ENCODE measurements at places on chromosomes 4 and X.

GRCh38 chr4:703336-704197, 2.1 kb upstream of the PCGF3 start:
- DNase-seq = no peak

- DNase-seq = no peak
Measured at GRCh38 chr4:86141161-86141560, 218.7 kb downstream of the MAPK10 start.

DNA sequence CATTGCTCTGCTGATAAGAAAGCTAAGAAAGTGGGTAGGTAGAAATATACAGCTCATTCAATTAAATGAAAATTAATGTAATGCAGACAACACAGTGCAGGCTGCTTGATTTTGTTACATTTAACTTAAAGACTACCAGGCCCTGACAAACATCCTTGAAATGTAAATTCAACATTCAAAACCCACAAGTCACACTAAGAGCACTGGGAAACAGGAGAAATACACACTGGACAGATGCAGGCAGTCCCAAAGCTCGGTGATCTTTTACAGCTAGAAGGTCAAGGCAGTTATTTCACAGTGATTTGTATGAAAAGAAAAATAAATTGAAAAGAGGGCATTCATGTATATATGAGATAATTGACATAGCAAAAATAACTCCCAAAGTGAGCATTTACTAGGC, 94.3 kb upstream of the PLAC1 start:
- no peak for DNase-seq

GRCh38 chr4:6414578-6414977, 57.8 kb downstream of the PPP2R2C start:
- DNase-seq = no peak

- no peak for DNase-seq
Measured at GRCh38 chrX:17622331-17622730, 115.0 kb upstream of the SCML1 start.

DNA sequence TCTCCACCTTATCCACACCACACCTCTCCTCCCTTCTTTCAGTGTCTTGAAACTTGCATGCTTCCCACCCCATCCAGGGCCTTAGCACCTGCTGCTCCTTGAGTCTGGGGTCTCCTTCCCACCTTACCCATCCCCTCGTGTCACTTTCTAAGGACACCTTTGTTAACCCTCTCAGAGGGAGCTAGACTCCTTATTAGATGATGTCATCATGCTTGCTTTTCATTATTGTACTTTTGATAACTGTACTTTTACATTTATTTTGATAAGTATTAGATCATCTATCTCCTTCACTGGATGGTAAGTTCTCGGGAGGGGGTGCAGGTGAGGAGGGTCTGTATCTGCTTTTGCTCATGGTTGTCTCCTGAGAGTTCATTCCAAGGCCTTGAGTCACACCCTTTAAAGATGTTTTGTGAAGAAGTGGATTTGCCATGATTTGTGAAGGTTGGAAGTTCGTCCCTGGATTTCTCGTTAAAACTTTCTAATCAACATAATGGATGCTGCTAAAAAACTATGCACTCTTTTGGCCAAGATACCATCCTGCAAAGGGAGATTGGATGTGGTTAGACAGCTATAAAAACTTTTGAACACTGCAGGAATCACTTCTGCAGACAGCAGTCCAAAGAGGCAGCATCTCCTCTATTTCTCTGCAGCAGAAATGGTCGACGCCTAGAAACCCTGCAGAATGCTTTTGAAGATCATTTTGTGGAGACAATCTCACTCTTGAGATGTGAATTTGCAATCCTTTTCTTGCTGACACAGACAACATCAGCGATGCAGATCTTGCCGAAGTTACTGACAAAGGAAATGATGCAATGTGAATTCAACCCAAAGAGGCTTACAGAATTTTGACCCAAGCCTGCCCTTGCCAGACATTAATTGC, 69.6 kb downstream of the ENPP6 start:
- DNase-seq = no peak

DNA sequence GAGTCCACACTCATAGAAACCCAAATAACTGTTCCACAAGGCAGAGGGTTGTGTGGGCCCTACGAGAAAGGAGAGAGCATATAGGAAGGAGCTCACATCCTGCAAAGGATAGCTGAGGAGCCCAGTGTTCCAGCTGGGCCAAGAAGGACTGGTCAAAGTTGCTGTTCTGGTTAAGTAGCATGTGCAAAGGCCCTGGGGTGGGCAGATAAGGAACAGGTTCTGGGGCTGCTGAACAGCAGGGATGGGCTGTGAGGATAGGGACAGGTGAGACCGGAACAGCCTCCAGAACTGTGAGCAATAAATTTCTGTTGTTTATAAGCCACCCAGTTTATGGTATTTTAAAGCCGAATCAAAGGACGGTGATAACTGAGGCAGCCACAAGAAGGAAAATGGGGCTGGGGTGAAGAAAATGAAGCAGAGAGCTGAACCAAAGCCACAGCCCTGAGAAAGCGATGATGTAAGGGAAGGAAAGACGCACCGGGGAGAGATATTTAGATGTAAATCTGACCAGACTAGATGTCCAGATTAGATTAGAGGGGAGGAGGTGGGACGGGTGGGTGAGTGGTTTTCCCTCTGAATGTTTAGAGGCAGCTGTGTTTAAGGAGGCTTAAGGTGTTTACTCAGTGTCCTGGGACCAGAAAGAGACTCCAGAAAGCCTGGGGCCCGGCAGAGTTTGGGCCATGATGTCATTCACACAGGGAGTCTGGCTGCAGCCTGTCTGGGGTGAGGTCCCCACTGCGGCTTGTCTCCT, 180.8 kb upstream of the BCOR start:
- peak; percentile 31 for DNase-seq

DNA sequence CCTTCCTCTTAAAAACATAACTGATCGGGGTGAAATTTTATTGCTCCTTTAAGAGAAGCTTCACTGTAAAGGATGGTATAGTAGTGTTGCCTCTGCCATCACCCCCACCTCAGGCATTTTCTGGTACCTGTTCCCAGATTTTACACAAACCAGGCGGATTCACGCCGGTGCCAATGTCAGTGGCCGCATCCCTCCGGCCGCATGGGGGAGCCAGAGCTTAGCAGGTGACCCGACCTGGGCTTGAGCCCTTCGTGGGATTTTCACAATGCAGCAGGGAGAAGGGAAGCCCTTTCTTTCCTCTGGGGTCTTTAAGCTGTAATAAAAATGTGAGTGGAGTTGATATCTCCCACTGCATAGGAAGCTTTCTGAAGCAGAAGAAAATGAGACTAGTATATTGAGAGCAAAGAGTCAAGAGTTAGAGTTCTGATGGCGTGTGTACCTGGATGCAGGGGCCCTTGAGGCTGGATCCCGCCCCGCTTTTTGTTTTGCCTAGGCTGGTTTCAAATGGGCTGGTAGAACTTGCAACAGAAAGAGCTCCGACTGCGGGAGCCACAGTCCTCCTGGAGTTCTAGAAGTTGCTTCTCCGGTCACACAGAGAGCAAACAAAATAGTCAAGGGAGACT, 59.4 kb downstream of the POLR2B start:
- no peak for DNase-seq

DNA sequence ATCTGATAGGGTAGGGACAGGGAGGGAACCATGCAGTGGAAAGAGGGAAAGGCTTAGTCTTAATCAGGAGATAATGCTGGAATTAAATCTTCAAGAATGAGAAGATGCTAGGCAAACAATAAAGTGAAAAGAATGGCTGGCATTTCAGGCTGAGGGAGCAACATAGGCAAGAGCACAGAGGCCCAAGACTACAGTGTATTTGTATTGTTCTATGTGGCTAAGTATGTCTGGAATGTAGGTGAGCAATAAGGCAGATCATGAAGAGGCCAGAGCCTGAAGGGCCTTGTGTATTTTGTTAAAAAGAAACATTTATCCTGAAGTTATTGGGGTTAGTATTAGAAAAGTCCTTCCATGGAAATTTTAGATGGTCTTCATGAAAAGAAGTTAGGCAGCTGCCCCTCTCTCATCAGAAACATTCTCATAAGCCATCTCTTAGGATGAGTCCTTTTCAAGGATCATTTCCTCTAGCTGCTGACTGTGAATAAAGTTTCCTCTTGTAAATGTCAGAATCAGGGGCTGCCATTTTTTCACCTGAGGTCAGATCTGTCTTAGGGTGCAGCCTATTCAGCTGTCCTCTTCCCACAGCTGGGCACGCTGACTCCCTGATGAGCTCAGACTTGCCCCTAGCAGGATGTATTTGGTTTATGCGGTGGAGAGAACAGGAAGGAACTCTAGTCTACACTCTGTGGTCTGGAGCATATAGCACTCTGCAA, 46.3 kb downstream of the ATP10D start:
- peak; percentile 20 for DNase-seq

DNA sequence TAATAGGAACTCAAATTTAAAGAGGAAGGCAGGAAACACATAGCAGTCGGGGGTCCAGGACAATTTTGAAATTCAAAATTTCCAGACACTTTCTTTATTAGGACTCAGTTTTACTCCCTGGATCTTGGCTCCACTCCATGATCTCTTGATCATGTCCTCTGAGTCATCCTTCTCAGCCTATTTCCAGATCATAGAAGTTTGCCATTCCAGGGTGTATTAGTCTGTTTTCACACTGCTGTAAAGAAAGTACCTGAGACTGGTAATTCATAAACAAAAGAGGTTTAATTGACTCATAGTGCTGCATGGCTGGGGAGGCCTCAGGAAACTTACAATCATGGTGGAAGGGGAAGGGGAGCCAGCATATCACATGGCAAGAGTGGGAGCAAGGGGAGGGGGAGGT, 564.7 kb upstream of the ACTRT1 start:
- no peak for DNase-seq

GRCh38 chr4:25592736-25593135, 62.9 kb upstream of the SLC34A2 start:
- no peak for DNase-seq

GRCh38 chrX:118589227-118589626, 93.6 kb downstream of the DOCK11 start:
- DNase-seq = no peak

- DNase-seq = no peak
Measured at GRCh38 chrX:13283512-13283911, 36.3 kb downstream of the ATXN3L start.

GRCh38 chr4:128574706-128575105, 234.8 kb upstream of the JADE1 start:
- no peak for DNase-seq

DNA sequence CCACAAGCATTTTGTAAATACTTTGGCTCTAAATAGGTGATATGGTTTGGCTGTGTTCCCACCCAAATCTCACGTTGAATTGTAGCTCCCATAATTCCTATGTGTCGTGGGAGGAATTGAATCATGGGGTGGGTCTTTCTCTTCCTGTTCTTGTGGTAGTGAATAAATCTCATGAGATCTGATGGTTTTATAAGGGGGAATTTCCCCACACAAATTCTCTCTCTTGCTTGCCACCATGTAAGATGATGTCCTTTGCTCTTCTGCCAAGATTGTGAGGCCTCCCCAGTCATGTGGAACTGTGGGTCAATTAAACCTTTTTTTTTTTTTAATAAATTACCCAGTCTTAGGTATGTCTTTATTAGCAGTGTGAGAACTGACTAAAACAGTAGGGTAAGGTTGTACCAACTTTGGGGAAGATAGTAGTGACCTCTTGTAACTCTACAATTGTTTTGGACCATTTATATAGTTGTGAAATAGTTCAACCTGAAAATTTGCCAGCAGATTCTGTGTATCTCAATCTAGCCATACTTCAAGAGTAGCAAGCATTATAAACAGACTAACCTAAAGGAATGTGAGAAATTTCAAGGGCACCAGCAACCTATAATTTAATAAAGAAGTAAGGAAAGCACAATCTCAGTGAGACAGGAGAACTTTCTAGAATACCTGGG, 727.8 kb downstream of the GRID2 start:
- DNase-seq = no peak

GRCh38 chr4:8030121-8030781, 90.6 kb upstream of the AFAP1 start:
- DNase-seq = no peak

GRCh38 chrX:74421740-74422352, 553 bp downstream of the SLC16A2 start:
- DNase-seq = no peak

DNA sequence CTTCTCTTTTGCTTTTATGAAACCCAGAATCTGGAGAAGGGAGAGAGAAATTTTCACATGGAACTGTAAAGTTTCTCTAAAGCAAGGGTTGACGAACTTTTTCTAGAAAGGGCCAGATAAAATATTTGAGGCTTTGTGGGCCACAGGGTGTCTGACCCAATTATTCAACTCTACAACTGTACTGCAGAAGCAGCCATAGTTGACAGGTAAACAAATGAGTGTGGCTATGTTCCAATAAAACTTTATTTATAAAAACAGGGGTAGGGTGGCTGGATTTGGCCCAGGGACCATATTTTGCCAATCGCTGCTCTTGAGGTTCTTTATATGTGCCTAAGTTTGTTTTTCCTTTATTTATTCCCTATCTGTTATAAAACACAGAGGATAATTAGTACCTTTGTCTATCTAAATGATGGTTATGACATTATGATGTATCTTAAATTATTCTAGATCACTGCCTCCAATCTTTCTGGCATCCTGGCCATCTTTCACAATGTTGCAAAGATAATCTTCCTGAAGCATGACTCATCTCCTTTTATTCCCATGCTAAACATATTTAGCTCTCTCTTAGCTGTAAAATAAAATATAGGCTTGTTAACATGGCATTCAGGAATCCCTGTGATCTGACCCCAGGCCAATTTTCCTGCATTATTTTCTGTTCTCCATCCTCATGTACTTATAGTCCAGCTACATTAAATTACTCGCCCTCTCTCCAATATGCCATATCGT, 106.8 kb upstream of the CBLL2 start:
- no peak for DNase-seq

- no peak for DNase-seq
Measured at GRCh38 chr4:26860922-26861433, 337 bp downstream of the STIM2 start.

- no peak for DNase-seq
Measured at GRCh38 chr4:53424280-53424679, 46.8 kb downstream of the FIP1L1 start.

DNA sequence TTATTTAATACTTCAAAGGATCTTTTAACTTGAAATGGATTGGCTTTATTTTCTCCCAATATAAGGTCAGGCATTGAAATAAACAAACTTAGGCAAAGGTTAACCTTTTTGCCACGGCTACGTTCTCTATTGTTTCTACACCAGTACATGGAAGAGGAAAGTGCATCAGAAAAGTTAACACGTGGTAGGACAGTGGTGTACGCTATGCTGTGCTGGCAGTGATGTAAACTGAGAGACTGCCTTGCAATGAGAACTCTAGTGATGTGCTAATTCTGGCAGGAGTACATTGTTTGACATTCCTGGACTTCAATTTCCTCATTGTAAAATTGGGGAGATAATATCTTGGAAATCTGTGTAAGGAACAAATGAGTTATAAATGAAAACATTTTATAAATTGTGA, 208.2 kb downstream of the TMA16 start:
- DNase-seq = no peak

GRCh38 chr4:98170035-98170434, 26.8 kb upstream of the STPG2 start:
- DNase-seq = no peak

DNA sequence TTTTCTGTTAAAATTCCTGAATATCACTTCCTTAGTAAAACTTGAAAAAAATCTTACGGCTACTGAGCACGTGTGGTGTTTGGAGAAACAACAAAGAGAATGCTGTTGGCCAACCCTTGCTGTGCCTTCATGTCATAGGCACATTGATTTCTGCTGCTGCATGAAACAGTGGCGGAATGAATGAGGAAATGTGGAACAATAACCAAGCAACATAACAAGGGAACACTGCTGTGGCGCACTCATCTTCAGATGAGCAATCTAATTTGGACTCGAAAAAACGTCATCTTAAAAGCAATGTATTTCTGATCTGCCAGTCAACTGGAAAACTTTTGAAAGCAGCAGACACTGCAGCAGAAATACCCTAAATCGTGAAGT, 51.4 kb downstream of the PROM1 start:
- no peak for DNase-seq
